Activated naive CD8-positive, alpha-beta T cell treated with anti-CD3 and anti-CD28 coated beads, Interleukin-2, amount 10 ng/mL, durations not matched to agents 7 days and 5 days (primary cell): ENCODE measurements at places on chromosomes 1 and 21. TPM values are rescaled to one million over a fixed set of nuclear protein-coding genes. Genes with fewer than 3 reads are reported as not detected.

KCNC4 gene
- total RNA-seq, result 9.0 TPM

SFN gene
- 1.4 TPM for total RNA-seq

OR10Z1 gene
- not detected for total RNA-seq

- no peaks in the 10 kb centered on the region for H3K36me3 ChIP-seq
- H3K4me1 ChIP-seq, result no peaks in the 10 kb centered on the region
- no peak overlapping the region for H3K4me3 ChIP-seq
- no peak for DNase-seq
- no peak overlapping the region for H3K27ac ChIP-seq
Measured at GRCh38 chr21:18722193-18722592, 318.6 kb upstream of the TMPRSS15 start.

DNA sequence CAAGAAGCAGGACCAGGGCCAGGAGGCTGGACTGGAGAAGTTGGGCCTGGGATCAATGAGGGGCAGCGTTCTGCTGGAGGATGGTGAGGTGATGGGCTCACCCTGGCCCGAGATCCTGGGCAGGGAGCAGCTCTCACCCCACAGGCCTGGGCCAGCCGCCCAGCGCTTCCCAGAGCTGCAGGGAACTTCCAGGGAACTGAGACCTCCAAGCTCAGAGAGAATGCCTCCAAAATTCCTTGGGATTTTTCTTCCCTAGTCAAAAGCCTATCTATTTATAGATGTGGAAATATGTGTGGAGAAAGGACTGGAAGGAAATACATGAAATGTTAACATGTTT is 121.2 kb downstream of the SPSB1 start:
- H3K36me3 ChIP-seq, result peaks cover 6% of the 10 kb centered on the region
- no peak for DNase-seq
- peak overlapping the region; percentile 37 for H3K4me3 ChIP-seq
- no peak overlapping the region for H3K27ac ChIP-seq
- peaks cover 32% of the 10 kb centered on the region for H3K4me1 ChIP-seq
- H3K27me3 ChIP-seq, result peaks cover 33% of the 10 kb centered on the region

DNA sequence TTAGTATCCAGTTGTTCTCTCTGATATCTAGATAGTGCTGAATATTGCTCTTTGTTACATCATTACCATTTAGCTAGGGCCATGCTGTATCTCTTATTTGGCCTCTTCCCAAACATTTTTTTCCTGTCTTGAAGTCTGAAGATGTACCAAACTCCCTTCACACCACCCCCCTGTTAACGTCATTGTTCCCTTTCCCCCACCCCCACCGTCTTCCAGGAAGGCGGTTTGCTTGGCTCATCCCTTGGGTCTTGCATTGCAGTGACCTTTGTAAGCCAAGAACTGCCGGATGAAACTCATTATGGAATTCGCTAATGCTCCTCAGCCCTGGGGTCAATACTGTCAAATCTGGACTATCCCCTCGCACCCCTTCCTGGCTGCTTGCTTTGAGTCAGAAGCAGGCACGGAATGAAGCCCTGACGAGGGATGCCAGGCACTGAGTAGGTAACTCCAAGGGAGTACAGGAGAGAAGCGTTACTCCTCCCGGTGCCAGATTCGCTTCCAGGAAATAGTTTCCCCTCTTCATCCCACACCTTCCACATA is 283.1 kb downstream of the TM2D1 start:
- H3K4me1 ChIP-seq, result no peaks in the 10 kb centered on the region
- no peaks in the 10 kb centered on the region for H3K36me3 ChIP-seq
- no peak for DNase-seq
- no peak overlapping the region for H3K4me3 ChIP-seq

- no peak overlapping the region for H3K4me3 ChIP-seq
- no peak overlapping the region for H3K27ac ChIP-seq
- no peaks in the 10 kb centered on the region for H3K36me3 ChIP-seq
- no peak for DNase-seq
Measured at GRCh38 chr1:210089855-210090254, 142.7 kb upstream of the SERTAD4 start.

DNA sequence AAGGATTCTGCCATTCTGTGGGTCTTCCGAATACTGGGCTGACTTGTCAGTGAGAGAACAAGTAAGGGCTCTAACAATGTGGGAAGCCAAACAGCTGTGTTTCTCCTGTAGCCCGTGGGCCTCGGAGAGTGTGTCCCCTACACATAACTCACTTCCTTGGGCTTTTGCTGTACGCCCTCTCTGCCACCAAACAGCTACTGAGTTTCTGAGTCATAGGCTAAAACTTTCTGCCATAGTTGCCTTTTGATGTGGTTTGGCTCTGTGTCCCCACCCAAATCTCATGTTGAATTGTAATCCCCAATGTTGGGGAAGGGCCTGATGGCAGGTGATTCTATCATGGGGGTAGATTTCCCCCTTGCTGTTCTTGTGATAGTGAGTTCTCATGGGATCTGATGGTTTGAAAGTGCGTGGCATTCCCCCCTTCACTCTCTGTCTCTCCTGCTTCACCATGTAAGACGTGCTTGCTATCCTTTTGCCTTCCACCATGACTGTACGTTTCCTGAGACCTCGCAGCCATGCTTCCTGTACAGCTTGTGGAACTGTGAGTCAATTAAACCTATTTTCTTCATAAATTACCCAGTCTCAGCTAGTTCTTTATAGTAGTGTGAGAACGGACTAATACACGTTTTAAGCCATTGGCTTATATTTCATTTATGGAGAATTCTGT is 194.8 kb upstream of the HMCN1 start:
- H3K36me3 ChIP-seq, result peaks cover 20% of the 10 kb centered on the region
- H3K4me1 ChIP-seq, result peaks cover 8% of the 10 kb centered on the region
- no peak for DNase-seq
- H3K4me3 ChIP-seq, result no peak overlapping the region
- no peak overlapping the region for H3K27ac ChIP-seq

DNA sequence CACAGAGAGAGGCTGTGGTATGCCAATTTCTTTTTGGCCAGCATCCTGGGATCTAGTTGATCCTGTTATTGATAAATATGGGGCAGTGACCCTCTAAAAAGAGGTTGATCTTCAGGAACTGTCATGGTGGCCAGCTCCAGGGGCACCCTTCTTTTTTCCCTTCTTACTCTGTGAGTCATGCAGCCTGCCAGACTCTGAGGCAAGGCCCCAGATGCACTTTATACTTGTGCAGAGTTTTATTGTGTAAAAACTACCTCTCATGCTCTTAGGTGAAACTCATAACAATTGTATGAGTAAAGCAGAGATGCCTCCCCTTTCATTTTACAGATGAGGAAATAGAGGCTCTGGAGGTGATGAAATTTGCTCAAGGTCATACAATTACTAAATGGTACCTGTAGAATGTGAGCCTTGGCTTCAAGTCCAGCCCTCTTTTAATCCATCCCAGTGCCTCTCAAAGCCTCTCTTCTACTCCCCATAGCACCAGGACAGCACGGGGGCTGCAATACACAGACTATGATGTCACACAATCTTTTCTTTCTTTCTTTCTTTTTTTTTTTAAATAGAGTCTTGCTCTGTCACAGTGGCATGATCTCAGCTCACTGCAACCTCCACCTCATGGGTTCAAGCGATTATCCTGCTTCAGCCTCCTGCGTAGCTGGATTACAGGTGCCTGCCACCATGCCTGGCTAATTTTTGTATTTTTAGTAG is 387.8 kb downstream of the KCNH1 start:
- no peak overlapping the region for H3K4me3 ChIP-seq
- no peak for DNase-seq
- no peak overlapping the region for H3K27ac ChIP-seq
- peaks cover 3% of the 10 kb centered on the region for H3K27me3 ChIP-seq

GRCh38 chr1:187415065-187415464 is 586.3 kb downstream of the PLA2G4A start:
- H3K27me3 ChIP-seq, result no peaks in the 10 kb centered on the region
- no peak for DNase-seq
- no peaks in the 10 kb centered on the region for H3K4me1 ChIP-seq
- H3K27ac ChIP-seq, result no peak overlapping the region
- no peak overlapping the region for H3K4me3 ChIP-seq

DNA sequence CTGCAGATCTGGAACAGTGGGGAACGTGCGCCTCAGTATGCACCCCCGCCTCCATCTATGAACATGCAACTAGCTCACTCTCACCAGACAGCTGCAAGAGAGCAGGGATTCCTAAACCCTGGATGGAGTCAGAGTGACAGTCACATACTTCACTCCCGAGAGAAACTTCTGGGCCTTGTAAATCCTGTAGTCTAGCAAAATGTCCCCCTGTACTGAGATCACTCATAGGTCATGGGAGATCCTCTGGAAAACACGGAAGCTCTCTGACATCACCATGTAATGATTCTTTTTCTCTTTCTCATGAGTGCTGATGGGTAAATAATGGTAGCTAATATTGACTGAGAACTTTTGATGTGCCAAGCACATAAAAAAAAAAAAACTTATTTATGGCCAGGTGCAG is 23.4 kb upstream of the TARDBP start:
- no peaks in the 10 kb centered on the region for H3K36me3 ChIP-seq
- no peak for DNase-seq
- H3K27me3 ChIP-seq, result peaks cover 18% of the 10 kb centered on the region
- H3K4me1 ChIP-seq, result no peaks in the 10 kb centered on the region
